ENCODE measurements at places on chromosomes 3 and 15.

- DNase-seq: no peak
Measured at GRCh38 chr3:49238274-49239127, 38.5 kb downstream of the C3orf62 start.

DNA sequence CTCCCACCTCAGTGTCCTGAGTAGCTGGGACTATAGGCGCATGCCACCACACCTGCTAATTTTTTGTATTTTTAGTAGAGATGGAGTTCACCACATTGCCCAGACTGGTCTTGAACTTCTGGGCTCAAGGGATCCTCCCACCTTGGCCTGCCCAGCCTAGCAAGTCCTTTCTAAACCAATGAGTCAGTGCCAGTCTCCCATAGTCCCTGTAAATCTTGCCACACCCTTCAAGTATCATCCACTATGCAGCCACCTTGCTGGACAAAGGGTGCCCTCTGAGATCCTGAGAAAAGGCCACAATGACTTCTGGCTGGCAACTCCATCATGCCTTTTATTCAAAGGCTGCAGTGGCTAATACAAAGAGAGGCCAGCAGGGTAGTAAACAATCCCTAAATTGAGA is 184.0 kb downstream of the ABHD5 start:
- no peak for DNase-seq

GRCh38 chr3:121759541-121760202 is 10.1 kb upstream of the GOLGB1 start:
- DNase-seq: no peak

- DNase-seq: no peak
Measured at GRCh38 chr3:34174740-34175139, 376.3 kb downstream of the PDCD6IP start.

GRCh38 chr3:110711851-110712516 is 359.6 kb upstream of the NECTIN3 start:
- DNase-seq: peak; percentile 32

- no peak for DNase-seq
Measured at GRCh38 chr15:39594446-39595337, 13.8 kb downstream of the THBS1 start.

DNA sequence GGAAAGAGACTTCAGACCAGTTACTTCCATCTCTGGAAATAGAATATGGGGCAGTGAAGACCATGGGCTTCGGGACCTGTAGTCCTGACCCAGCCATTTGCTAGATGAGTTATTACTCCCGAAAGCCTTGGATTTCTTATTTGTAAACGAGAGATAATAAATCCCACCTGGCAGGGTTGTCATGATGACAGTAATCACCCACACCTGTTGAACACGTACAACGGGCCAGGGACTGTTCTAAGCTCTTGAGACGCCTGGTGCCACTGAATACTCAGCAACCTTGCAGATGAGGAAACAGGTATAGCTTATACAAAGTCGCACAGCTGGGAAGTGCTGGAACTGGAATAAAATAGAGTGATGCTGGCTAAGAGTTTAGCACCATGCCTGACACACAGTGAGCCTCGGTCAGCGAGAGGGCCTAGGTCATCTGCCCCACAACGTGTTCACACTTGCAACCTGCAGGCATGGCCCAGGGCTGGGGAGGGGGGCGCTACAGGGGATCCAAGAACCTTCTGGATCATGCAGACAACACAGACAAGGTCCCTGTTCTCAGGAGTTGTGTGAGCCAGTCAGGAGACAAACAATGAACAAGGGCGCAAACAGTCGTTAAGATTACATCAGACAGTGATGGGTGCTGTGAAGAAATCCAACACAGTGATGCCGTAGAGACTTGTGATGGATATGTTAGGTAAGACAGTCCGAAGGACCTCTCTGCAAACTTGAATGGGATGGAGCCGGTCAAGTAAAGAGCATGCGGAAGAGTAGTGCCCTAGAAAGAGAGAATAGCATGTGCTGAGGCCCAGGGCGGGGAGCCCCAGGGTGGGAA is 89.2 kb downstream of the CORO2B start:
- no peak for DNase-seq

DNA sequence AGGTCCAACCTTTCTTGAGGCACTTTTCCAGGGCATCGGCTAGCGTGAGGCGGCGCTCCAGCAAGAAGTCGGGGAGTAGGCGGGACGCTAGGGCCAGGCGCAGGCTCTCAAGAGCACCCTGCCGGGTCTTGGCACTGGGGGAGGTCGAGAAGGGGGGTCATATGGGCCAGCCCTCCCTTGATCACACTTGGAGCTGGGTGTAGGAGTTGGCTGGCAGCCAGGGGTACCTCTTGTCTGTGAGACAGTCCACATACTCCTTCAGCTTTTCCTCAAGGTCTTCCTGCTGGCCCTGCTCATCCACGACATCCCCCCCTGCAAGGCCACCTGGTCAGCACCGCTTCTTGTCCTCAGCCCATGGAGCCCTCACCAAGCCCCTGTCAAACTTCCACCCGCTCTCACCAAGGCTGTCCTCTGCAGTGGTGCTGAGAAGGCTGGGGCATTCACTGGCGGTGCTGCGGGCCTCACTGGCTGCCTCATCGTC is 2.0 kb downstream of the IFRD2 start:
- no peak for DNase-seq

DNA sequence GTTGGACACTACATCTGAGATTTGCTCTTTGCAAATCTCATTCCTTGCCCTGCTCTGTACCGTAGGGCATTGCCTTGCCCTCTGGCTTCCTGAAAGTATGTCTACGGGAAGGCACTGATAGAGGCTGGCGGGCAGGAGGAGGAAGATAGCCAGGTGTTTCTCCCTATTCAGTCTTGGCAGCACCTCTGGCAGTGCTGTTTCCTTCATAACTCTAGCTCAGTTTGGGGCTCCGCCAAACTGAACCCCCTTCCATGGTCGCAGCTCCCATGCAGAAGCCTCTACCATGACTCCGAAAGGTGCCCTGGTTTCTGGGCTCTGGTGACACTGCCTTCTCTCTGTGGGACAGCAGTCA is 122.3 kb upstream of the PRR20G start:
- DNase-seq: no peak

DNA sequence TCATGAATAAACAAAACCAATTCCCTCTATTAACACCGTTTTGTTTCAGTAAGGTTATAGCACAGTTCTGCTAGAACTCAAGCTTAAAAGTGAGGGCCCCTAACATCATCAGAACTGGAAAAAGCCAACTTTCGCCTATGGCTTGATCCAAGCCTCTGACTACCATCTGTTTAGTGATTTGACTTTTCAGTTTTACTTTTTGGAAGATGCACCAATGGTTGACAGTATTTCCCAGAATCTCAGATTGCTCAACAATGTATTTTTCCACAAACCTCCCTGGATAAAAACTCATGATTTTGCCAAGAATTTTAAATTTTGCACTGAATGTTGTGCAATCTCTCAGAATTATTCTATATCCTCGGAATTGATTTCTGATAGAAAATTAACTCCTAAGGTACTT is 190.7 kb downstream of the LSAMP start:
- DNase-seq: no peak

DNA sequence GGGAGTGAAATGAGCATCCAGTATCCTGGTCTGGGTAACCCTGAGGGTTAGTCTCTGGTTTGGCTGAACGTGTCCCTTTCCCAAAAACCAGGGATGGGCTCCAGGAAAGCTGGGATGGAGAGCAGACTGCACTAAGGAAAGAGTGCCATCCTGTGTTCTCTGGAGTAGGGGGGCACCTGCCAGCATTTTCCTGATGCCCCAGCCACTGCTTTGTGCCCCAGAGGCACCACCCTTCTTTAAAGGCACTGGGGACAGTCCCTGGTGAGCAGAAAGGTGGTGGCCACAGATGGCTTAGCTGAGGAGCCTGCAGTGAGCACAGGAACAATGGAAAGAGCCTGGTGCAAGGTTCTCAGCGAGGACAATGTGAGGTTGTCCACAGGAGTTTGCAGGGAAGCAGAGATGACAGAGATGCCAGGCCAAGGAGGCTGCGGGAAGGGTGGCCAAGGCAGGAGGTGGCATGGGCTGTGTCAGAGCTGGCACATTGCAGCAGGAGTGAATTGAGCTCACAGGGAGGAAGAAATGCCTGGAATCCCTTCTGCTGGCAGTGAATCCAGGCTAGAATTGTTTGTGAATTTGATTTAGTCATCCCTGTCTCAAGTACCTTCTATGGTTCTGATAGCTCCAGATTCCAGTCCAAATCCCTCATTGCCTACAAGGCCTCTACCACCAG is 39.9 kb downstream of the AMOTL2 start:
- no peak for DNase-seq

- DNase-seq: no peak
Measured at GRCh38 chr3:119609301-119609700, 11.6 kb downstream of the PLA1A start.

- no peak for DNase-seq
Measured at GRCh38 chr3:47515100-47515499, 1.6 kb upstream of the ELP6 start.

DNA sequence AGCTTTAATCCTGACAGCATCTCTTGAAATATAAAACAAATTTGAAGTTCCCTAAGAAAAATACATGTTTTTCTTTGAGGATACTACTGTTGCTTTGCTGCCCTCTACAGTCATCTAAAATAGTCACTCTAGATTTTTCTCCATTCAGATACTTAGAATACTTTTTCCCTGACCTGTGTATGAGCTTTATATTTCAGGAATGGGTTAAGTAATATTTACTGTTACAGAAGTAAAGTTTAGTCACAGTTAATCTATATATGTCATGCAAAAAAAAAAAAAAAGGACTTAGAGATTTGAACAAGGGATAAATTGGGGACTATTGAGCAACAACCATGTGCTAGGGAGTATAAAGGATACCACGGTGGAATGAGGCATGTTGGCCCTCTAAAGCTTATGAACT is 8.8 kb downstream of the NECTIN3 start:
- DNase-seq: no peak

- DNase-seq: no peak
Measured at GRCh38 chr3:151537726-151538125, 76.9 kb upstream of the IGSF10 start.

GRCh38 chr3:115980709-115981108 is 357.4 kb downstream of the GAP43 start:
- no peak for DNase-seq

- DNase-seq: no peak
Measured at GRCh38 chr3:85783291-85783690, 824.5 kb downstream of the CADM2 start.

- DNase-seq: no peak
Measured at GRCh38 chr3:123031051-123031450, 3.5 kb upstream of the SEMA5B start.

GRCh38 chr15:80567721-80568157 is 127.4 kb upstream of the ABHD17C start:
- peak; percentile 52 for DNase-seq

DNA sequence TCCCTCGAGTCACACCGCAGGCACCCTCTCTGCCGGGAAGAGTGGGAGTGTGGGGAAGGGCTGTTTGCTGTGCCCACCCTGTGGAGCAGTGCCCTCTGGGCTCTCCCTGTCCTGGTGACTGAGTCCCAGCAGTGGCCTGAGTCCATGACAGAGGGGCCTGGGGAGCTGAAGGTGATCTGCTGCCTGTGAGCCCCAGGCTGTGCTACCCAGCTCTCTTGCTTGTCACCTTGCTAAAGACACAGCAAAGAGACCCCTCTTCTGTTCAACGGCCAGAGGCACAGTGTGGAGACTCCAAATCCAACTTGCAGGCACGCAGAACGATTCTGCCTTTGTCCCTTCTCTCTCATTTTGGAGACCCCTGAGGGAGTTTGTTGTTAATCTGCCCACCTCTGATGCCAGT is 232.6 kb downstream of the OPA1 start:
- DNase-seq: no peak

GRCh38 chr15:76935620-76936019 is 4.1 kb downstream of the RCN2 start:
- DNase-seq: no peak

GRCh38 chr15:83515164-83515563 is 68.0 kb downstream of the SH3GL3 start:
- DNase-seq: no peak

GRCh38 chr3:181756645-181757297 is 45.0 kb downstream of the SOX2 start:
- DNase-seq: peak; percentile 53

- DNase-seq: peak; percentile 51
Measured at GRCh38 chr15:62067448-62068044, 769 bp downstream of the C2CD4A start.

DNA sequence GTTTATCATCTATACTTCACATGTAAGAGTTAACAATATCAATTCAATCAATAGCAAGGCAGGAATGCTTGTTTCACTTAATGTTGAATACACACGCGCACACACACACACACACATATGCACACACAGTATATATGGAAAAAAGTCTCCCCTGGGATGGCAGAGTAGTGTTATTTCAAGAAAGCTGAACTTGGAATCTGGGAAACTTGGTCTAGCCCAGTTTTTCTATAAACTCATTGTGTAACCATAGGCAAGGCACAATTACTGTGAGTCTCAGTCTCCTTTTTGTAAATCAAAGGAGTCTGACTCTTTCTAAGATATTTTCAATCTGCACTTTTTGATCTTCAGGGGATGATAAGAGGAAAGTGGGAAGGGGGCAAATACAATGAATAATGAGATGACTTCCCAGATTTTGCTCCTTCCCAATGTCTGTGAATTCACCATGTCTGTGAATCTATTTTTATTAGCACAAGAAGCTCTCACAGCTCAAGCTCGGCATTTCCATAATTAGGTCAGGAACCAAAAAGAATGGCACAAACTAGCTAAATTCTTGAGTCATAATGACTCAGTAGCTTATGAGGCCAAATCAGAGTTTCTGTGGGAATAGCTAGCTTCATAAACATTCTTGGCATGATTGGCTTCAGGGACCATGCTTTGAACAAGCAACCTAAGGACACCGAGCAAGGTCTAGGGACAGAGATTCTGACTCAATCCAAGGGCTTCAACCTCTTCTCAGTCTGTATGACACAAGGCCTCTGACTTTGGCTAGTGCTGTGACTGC is 227.4 kb upstream of the DCBLD2 start:
- no peak for DNase-seq

- DNase-seq: no peak
Measured at GRCh38 chr3:101806491-101806890, 27.5 kb downstream of the NXPE3 start.

DNA sequence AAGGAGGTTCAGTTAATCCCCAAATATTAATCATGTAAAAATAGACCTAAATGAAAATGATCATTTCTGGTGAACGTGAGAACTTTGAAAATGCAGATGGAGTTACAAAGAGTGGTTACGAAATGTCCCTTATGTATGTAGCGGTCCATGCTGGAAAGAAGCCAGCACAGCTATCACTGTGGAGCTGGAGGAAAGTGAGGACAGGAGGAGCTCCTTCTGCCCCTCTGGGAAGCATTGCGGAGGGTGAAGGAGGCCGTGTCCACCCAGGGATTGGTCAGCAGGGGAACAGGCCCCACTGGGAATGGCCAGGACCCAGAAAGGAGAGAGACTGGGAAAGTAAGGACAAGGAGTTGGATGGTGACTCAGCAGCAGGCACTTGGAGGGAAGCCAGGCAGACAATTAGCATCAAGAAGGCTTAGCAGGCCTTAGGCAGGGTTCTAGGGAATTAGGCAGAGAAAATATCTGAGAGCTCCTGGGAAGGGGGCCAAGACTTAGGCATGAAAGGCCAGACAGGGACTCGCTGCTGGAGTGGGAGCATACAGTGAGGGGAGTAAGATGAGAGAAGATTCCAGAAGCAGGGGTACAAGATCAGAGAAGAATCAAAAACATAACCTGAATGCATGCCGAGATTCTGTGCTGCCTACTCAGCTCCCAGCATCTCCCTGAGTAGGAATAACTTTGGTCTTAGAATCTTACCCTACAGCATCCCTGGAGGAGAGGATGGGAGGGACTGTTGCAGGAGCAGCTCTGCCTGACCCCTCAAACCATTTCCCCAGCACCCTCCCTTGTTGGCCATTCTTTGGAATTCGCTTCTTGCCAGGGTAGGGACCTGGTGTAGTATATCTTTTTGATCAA is 171.0 kb upstream of the UMPS start:
- no peak for DNase-seq

Measured in WTC11 (cell line).